EL (cell line): ENCODE measurements at places on chromosomes 1 and 21.
A peak's percentile ranks its signal among the peaks of the same experiment; 100 is the strongest.

DNA sequence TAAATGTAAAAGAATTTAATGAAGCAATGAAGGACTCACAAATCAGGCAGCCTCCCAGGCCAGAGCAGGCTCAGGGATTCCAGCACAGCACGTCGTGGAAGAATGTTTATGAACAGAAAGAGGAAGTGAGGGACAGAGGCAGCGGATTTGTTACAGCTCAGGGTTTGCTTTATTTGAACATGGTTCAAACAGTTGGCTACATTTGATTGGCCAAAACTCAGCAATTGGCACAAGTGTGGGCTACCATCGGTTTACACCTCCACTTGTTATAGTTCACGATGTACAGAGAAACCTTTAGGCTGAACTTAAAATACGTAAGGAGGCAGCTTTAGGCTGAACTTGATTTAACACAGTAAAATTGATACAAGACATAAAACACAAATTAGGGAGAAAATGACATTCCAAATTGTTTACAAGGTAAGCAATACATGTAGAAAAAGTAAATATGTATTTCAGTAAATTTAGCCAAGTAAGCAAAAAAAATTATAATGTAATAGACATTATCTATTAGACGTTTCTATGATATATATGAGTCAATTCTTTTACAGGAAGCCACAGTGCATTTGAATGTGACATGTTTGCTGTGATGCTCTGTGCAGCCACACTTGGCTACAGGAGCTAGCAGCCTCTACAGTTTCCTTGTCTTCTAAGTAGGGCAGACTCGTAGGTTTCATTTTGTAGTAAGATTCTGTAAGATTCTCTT is 126.5 kb downstream of the ADSS2 start:
- peak; percentile 25 for DNase-seq

GRCh38 chr1:211135342-211135950 is 1.5 kb upstream of the KCNH1 start:
- DNase-seq = peak; percentile 65

DNA sequence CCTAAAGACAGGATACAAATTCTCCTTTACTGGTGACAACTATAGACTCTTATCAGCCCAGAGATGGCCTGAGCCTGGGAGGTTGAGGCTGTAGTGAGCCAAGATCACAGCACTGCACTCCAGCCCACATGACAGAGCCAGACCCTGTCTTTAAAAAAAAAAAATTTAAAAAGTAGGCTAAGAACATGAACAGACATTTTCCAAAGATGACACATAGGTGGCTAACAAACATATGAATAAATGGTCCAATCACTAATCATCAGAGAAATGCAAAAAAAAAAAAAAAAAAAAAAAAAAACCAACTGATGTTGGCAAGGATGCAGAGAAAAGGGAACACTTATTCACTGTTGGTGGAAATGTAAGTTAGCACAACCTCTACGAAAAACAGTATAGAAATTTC is 65.0 kb downstream of the TOR3A start:
- peak; percentile 63 for DNase-seq

- DNase-seq = no peak
Observed at GRCh38 chr1:243432136-243432535, 176.3 kb downstream of the SDCCAG8 start.

DNA sequence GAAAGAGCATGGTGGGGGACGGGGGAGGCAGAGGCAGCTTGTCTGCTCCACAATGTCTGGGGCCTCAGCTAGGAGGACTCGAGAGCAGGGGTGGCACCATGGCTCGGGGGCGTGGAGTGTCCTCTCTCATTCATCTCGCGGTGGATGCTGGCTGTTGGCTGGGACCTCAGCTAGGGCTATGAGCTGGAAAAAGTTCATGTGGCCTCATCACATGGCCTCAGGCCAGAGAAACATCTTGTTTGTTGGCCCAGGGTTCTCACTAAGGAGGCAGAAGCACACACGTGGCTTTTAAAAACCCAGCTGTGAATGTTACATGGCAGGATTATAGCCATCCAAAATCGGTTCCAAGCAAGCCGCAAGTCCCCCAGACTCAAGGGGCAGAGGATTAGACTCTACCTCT is 6.2 kb upstream of the CENPS start:
- peak; percentile 51 for DNase-seq

GRCh38 chr1:15489052-15489736 is 13.3 kb downstream of the CELA2B start:
- DNase-seq = no peak

DNA sequence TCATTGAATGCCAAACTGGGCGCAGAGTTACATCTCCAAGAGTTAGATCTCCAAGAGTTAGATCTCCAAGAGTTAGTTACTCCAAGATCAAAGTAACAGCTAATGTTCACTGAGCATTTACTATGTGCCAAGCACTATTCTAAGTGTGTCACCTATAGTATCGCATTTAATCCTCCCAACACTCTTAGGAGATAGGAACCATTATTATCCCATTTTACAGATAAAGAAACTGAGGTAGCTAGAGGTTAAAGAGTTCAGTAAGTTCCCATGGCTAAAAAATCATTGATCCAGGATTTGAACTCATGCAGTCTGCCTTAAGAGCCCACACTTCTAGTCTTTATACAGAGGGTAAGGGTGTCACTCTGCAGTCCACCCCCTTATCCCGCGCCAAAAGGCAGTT is 1.5 kb upstream of the NAV1 start:
- DNase-seq = no peak

DNA sequence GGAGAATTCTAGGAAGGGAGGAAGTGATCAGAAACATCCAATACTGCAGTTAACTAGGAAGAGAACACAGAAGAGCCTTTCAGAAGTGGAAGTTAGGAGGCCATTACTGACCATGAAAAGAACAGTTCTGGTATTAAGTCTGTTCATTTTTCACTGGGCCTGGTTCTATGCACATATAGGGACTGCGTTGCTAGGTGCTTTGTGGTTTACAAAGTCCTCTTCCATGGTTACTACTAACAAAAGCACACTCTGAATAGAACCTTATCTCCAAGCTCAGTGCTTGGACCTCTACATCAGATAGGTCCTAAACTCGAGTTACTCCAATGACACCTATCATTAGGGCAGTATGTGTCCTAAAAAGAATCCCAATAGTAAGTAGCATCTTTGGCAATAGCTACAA is 75.4 kb downstream of the RPAP2 start:
- DNase-seq = no peak

DNA sequence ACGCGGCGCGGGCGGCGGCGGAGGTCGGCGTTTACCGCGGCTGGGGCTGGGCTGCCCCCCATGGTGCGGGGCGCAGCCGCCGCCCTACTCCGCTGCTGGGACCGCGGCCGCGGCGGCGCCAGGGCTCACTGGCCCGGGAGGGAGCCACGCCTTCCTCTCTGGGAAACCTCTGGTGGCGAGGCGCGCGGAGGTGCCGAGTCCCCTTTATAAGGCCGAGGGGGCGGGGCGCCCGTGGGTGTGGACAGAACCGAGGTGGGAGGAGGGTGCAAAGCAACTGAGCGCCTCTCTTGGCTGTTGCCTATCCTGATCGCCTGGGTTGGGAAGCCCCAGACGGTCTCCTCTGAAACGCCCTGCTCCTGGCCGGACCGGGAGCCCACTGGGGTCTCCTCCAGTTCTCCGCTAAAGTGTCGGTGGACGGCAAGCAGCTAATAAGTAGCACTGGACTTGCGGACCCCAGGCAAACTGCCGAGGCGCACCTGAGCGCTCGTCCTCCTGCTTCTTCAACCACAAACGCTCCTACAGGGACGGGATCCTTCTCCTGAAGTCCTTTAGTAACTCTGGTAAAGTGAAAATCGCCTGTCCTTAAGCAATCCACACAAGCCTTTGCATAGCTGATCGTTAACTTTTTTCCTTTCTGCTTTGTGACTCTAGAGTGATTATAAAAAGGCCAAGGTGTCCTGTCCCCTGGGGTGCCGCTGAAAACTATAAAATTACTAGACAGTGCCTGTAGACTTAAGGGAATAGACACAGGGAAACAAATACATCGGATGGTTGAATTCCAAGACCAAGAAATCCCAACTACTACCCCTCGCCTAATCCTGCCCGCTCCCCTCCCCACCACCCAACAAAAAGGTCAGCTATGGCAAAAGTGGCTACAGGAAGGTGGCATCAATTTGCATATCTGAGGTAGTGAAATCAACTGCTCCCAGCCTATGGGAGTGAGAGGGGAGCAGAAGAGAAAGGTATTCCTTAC is at the start of gene PTGER3:
PTGER3 (minus strand) TSS at position 182 of the 973 bp plus-strand sequence. CDS start 239 bp downstream, outside the sequence.
- peak; percentile 47 for DNase-seq

DNA sequence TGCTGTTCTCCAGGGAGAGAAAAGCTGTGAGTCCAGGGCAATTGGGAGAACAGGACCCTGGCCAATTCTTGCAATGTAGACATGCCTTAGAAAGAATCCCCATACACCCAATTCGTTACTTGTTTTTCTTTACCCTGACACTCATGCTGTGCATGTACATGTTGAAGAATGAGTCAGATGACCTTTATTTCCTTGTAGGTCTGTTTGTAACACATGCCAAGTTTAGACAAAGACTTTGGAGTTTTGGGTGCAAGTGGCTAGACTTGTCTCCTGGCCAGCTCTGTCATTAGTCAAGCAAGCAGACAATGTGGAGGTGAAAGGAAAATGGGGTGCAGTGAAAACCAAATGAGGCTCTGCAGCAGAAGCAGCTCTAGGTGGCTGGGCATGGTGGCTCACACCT is 38.1 kb downstream of the GNPAT start:
- peak; percentile 17 for DNase-seq

DNA sequence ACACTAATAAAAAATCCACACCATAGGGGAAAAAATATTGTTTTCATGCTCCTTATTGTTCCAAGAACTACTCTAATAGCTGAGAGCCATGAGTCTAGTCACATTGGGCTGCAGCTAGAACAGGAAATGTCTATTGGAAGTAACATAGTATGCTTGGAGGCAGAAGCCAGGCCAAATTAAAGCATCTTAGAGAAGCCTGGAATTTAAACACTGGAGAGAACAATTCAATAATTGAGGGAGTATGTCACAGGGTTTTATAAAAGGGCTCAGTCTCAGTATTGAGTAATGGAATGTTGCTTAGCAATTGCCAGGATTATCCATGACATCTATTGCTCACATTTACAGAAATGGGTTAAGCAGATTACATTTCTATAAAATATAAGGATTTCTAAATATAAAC is 471.3 kb downstream of the LMO4 start:
- DNase-seq = no peak

GRCh38 chr1:181112071-181112929 is 23.8 kb downstream of the IER5 start:
- DNase-seq = peak; percentile 99

DNA sequence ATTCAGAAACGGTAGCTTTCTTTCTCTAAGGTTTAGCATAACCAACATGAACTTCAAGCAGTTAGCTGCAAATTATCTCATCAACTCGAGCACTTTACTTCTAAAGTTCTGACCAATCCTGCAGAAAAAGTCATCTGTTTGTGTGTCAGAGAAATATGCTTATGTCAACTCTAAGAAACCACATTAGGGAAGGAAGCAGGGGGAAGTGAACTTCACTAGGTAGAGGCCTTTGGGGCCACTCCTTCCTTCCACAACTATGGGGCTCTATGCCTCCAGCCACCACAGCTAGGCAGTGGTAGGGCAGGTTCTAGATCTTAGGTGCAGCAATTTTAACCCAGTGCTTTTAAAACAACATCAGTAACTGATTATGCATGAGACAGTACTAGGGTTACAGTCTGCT is 375.9 kb downstream of the DSCAM start:
- no peak for DNase-seq

- DNase-seq = peak; percentile 28
Observed at GRCh38 chr1:166814611-166815010, 24.7 kb upstream of the POGK start.

DNA sequence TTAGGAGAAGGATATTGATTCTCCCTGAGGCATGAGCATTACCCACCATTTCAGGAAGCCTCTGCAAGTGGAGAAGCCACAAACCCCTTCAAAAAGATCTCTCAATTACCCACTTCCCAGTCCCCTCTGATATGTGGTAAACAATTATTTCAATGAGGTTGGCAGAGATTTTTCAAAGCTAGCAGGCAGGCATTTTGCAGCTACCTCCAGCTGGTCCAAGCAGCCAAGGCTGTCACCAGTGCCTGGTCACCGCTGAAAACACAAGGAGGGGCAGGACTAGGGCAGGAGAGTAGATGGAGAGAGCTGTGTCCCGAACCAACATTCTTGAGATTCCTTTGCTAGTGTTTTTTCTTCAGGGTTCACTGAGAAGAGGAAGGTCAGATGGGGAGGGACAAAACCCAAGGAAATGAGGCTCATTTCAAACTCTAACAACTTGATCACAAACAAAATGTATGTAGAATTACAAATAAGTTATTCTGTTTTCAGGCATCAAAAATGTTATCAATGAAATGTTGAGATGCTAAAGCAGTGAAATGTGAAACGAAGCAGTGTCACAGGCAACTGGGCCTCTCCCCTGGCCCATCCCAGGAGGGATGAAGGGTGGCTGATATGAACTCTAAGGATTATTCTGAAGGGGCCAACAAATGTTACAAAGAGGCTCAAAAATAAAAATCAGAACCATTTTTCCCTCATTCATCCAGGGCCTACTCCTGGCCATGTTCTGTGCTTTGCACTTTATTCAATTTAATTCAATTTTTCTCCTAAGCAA is 22.3 kb downstream of the APP start:
- peak; percentile 87 for DNase-seq

GRCh38 chr1:216388558-216388957 is 34.7 kb downstream of the USH2A start:
- no peak for DNase-seq

- no peak for DNase-seq
Observed at GRCh38 chr1:54474310-54475251, 68.4 kb upstream of the SSBP3 start.
